ENCODE measurements at places on chromosomes 4 and X.

DNA sequence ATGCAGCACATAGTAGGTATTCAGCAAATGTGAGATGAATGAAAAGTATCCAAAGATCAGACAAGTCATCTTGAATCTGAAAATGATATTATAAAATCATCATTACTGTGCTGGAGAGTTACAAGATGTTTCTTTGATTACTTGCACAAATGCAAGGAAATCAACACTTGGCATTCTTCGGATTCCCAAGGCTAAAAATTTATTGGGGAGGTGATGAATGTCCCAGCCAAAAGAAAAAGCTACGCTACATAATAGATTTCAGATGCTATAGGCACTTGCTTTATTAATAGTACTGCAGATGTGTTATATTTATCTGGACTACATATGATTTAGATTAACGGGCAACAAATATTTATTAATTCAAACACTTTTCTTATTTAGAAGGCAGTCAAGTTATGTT is 286.7 kb upstream of the TENM3 start:
- DNase-seq, result peak; percentile 62

GRCh38 chr4:26741491-26741871 is 119.2 kb upstream of the STIM2 start:
- DNase-seq, result peak; percentile 3

DNA sequence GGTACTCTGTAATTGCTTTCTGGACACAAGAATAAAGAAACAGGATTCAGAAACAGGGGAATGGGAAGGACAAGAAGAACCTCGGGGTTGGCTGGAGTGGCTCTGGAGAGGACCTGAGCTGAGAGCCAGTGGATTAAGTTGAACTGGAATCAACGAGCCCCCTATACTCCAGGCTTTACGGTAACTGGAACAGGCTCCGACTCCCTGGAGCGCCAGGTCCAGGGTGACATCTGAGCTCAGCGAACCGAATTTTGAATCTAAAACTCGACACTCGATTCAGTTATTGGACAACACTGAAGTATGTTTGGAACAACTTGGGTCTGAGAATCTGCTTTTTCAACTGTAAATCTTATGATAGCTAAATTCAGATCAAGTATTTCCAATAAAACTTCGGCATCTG is 23.9 kb downstream of the HMX1 start:
- DNase-seq, result no peak

- DNase-seq, result peak; percentile 6
These were observed 223.8 kb upstream of the ZCCHC13 start for GRCh38 chrX:74080165-74080564.

- DNase-seq, result no peak
These were observed 346.8 kb downstream of the RAB28 start for GRCh38 chr4:13137390-13137789.

- no peak for DNase-seq
These were observed 361.9 kb downstream of the PCDH19 start for GRCh38 chrX:100048156-100048555.

GRCh38 chrX:142977128-142977914 is 48.4 kb upstream of the SPANXN4 start:
- no peak for DNase-seq

- DNase-seq, result peak; percentile 81
These were observed 254.2 kb downstream of the ADAMTS3 start for GRCh38 chr4:72314869-72315268.

DNA sequence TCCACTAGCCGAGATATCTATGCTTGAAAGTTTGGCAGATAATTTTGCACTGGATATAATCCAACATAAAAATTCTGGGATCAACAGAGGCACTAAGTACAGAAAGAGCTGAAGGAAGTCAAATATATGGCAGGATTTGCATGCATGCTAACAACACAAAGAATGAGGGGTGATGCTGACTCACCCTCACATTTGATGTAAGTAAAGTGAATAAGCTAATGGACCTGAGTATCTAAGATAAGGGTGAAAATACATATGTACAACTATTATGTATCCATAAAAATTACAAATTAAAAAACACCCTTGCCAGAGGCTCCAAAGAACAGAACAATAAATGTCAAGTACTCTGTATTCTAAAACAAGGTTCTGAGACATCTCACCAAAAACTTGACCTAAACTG is 63.8 kb upstream of the PRDX4 start:
- DNase-seq, result no peak

- no peak for DNase-seq
These were observed 65.1 kb downstream of the PPP3CA start for GRCh38 chr4:101282076-101282844.

DNA sequence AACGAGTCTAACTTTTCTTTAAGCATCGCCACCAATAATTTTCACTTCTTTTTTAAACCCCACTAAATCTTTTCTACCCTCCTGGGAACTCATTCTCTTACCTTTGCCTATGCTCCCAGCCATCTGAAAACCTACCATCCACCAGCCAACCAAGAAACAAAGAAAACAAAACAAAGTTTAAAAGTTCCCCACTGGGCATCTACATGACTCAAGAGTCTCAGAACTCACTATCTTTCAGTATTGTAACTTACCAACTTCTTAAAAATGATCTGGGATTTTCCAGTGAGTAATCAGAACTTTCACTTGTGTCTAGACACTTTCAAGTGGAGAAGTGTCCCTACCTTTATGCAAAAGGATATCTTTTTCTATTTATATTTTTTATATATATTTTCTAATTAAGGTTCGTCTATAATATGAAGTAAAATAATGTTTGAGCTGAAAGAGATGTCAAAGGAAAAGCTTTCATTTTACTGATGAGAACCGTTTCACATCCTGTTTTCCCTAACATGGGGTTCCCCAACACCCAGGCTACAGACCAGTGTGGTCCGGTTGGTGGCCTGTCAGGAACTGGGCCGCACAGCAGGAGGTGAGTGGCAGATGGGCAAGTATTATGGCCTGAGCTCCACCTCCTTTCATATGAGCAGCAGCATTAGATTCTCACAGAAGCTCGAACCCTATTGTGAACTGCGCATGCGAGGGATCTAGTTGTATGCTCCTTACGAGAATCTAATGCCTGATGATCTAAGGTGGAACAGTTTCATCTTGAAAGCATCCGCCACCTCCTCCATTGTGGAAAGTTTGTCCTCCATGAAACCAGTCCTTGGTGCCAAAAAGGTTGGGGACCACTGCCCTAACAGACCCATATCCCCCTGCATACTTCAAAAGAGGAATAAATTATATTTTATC is 9.8 kb upstream of the TIGD2 start:
- DNase-seq, result no peak

- no peak for DNase-seq
These were observed 350.3 kb downstream of the ZIC3 start for GRCh38 chrX:137916090-137916746.

DNA sequence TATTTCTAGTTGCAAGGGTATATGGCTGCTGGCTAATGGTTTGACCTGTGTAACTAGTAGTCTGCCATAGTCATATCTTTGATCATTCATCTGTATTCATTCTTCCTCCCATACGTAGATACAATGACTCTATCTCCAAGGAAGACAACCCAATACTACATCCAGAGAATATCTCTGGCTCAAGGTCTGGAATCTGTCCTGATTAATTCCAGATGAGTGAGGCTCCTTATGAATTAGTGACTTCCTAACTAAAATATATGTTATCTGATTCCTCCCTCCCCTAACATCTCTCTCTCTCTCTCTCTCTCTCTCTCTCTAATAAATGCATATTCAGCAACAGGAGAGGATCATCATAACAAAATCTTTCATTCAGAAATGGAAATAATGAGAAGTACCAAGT is 641.5 kb downstream of the FAT4 start:
- peak; percentile 8 for DNase-seq

DNA sequence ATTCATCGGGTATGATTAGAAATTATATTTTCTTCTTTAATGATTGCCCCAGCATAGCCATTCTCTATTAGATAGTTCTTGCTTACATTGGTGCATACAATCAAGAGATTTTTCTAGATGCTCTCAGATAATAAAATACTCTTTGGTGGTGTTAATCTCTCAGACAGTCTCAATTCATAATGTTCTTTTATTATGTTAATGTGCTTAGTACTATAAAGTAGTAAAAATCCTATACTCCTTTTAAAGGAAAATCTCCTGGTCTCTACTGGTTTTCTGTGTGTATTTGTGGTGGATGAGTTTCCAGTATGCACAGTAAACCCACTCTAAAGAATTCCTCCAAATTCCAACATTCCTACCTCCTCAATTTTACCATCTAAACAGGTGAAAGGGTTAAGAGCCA is 203.5 kb downstream of the FAT4 start:
- DNase-seq, result no peak

DNA sequence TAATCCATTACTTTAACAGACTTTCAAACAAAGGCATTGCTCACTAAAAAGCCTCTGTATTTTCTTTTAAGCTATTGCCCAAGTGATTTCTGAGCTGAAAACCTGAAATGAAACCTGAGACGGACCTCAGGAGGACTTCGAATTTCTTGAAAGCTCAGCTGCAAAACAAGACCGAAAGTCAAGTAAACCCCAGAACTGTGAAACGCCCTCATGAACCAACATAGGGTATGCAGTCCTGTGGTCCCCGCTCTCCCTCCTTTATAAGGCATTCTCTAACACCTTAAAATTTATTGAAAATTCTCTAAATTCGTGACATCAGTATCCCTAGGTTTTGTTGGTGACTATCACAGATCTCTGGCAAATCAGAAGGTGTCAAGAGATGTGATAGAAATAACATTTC is 91.8 kb downstream of the SHISA3 start:
- no peak for DNase-seq

GRCh38 chr4:28842271-28842670 is 1877.9 kb upstream of the PCDH7 start:
- DNase-seq, result no peak

DNA sequence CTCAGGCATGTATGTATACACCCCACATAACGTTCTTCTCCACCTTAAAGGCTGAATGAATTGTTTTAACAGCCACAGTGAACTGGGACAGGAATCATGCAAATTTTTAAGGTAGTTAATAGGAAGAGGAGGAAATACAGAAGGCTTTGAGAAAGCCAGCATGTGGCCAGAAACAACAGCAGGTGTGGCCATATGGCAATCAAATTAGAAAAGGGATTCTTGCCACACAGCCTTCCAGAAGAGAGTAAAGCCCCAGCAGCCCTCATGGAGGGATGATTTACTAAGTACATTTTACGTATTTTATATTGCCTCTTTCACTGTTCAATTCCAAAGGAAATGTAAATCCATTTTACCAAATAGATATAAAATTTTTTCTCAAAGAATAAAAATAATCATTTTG is 792.2 kb downstream of the ADGRL3 start:
- DNase-seq, result no peak

- peak; percentile 22 for DNase-seq
These were observed 59.6 kb downstream of the LNX1 start for GRCh38 chr4:53531585-53532224.

DNA sequence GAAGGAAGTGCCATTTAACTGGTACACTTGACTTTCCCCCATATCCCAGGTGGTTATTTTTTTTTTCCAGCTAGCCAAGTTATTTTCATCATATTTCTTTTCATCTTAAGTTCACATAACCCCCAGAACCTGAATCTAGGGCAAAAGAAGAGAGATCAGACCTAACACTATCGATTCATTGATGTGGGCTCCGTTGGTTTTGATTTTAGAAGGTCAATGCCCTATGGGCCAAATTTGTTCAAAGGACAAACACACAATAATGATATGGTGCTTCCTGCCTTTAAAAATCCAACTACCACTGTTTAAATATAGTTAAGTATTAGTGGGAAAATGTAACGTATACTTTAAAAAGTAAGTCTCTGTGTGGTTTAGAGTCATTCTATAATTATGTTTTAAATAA is 665.7 kb downstream of the ZNF674 start:
- no peak for DNase-seq

- no peak for DNase-seq
These were observed 90.0 kb downstream of the ELOVL6 start for GRCh38 chr4:110108422-110108821.

GRCh38 chrX:25976683-25977310 is 161.3 kb upstream of the MAGEB18 start:
- no peak for DNase-seq

- no peak for DNase-seq
These were observed 56.7 kb downstream of the STOX2 start for GRCh38 chr4:183961795-183962194.

GRCh38 chr4:55574252-55574651 is 17.8 kb downstream of the PDCL2 start:
- DNase-seq, result no peak

- no peak for DNase-seq
These were observed 102.5 kb downstream of the SH3RF1 start for GRCh38 chr4:169167957-169168858.

DNA sequence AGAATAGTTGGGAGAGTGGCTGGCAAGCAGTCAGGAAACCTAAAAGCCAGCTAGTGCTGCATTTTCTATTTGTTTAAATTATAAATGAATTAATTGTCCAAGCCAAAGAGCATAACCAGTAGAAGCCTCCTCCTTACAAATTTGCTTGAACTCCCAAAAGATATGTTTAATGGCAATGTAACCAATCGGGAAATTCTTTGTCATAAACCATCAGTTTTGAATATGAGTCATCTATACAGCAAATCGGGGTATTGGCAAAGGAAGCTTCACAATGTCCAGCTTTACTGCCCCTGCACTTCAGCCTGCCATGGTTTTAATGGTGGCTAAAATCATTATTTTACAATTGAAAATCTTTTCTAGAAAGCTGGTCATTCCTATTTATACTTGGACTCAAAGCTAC is 216.6 kb downstream of the SHROOM3 start:
- no peak for DNase-seq

DNA sequence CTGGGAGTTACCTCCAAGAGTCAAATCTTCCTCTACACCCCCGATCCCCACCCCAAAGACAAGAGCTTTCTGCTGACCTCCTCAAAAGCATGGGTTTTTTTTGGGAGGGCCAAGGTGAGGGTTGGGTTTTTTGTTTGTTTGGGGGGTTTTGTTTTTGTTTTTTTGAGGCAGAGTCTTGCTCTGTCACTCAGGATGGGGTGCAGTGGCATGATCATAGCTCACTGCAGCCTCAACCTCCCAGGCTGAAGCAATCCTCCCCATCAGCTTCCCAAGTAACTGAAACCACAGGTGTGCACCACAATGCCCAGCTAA is 18.7 kb upstream of the WFS1 start:
- DNase-seq, result no peak

DNA sequence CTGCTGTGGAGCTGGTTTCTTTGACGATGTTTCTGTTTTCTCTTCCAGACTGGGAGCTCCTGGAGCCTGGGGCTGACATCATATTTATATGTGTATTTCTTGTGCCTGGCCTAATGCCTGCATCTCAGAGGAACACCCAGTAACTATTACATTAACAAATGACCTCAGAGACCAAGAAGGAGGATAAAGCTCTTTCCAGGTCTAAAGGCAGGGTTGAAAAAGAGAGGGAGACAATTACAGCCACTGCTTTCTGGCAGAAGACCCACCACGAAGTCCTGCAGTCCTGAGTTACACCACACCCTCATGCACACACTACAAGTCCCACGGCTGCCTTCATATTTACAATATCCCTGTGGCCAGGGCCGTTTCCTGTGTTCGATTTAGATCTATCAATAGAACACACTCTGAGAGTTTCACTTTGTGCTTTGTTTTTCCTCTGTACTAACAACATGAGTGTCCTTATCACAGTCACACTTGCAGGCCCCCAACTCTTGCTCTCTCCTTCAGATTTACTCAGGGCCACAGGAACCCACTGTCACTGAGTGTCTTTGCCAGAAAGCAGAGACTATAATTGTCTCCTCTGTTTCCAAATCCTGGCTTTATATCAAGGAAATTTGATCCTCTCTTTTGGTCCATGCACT is 535.5 kb downstream of the MID1IP1 start:
- no peak for DNase-seq
